ENCODE measurements at places on chromosomes 16 and 17.

DNA sequence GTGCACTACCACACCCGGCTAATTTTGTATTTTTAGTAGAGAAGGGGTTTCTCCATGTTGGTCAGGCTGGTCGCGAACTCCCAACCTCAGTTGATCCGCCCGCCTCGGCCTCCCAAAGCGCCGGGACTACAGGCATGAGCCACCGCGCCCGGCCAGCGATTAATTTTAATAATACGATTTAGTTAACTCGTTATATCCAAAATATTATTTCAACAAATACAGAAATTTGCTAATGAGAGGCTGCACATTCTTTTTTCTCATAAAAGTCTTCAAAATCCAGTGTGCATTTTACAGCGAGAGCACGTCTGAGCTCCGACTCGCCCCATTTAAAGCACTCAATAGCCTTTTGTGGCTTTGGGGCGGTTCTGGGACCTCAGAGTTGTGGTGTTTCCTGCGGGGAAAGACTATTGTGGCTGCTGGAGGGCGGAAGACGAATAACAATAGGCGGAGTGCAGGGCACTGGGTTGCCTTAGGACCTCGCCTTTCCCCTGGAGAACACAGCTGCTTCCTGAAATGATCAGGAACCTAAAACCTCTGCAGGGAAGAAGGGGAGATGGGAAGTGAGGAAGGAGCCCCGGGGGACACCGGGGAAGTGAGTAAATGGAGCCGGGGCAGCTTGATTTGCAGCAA, 2.9 kb upstream of the ZSCAN10 start:
- no peak for DNase-seq

GRCh38 chr17:75864448-75864871, 9.3 kb upstream of the WBP2 start:
- no peak for DNase-seq

GRCh38 chr16:80932708-80933095, 74.0 kb downstream of the CMC2 start:
- no peak for DNase-seq

- DNase-seq: no peak
Observed at GRCh38 chr16:61681673-61682072, 354.6 kb downstream of the CDH8 start.

- DNase-seq: no peak
Observed at GRCh38 chr17:81043725-81044427, 8.9 kb downstream of the BAIAP2 start.

DNA sequence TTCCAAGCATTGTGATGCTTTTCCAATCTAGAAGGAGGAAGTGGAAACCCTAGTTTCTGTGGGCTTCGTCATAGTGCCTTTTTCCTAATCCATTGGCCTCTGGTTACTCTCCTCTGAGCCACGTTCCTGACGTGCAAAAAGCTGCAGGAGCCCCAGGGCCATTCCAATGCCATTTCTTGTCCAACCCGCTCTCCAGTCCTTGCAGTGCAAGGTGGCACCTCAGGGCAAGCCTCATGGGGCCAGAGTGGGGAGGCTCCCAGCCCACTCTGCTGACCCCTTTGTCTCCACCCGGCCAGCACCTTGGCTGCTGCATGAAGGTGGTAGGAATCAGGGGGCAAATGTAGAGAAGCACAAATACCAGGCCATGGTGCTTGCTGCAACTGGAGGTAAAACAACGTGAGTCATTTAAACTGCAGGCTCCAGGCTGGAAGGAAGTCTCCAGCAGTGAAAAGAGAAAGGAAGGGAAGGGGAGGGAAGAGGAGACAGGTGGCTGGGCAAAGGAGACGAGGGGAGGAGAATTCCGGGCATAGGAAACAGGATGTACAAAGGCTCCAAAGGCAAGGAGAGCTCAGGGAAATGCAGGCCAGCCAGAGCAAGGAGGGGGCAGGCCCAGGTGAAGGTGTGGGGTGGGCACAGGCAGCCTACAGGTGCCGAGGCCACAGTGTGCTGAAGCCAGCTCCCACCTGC, 168.2 kb upstream of the TNRC6C start:
- no peak for DNase-seq
